ENCODE measurements at places on chromosomes 7 and 10.

- DNase-seq, result no peak
These were observed 93.9 kb downstream of the CCDC3 start for GRCh38 chr10:12907656-12908055.

DNA sequence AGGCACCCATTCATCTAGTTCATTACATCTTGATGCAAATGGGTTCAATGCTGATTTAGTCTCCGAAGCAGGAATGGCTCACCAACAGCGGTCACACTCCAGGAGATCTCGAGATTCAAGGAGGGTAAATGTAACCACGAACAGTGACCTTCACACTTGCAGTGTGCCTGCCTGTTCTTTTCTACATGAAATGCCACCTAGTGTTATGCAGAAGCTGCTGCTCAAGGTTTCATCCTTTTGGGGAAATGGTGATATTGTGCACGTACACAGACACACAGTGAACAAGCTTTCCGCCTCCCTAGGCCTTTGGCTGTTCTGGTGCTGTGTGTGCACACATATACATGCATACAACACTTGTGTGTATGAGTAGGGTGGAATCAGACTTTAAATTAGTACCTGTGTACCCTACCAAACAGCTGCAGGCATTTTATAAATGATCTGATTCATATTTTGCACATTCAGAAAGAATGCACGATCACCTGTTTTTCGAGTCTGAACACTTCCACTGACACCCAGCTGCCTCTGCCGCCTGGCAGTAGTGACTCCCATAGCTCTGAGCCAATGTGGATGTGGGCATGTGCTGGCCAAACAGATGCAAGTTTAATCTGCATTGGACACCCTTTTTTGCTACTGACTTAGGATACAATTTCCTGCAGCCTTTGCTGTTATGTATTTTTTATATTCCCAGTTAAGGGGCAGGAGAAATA, 100.5 kb downstream of the TACC2 start:
- no peak for DNase-seq

DNA sequence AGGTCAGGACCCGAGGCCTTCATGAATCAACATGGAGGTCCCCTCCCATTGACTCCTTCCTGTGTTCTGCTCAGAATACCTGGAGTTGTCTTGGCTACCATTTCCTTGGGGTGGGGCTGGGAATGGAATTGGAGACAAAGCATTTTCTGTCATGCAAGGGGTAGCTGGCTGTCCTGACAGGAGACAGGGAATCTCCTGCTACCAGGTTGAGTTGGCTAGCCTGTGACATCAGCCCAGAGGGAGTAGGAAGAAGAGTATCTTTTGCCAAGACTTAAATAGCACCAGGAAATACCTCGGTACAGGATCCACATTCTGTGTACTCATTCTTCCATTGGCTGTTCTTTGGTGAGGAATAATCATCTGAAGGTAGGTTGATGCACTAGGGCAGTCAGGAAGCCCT, 4.9 kb downstream of the ZDHHC16 start:
- no peak for DNase-seq

DNA sequence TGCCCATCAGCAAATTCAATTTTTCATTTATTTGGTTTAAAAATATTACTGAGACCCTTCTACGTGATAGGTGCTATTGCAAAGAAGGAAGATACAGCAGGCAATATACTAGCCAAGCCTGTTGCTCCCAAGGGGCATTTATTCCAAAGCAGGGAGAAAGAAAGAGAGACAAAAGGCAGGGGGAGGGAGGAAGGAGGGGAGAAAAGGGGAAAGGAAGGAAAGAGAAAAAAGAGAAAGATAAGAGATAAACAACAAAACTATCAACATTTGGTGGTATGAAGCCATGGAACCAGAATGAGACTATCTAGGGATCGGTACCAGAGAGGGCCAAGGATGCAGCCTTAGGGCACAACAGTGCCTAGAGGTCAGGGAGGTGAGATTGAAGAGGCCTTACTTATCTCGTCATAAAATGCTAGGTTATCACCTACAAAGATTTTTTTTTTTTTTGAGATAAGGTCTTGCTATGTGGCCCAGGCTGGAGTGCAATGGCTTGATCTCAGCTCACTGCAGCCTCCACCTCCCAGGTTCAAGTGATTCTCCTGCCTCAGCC, 55.3 kb upstream of the CAPZA2 start:
- DNase-seq, result no peak

- DNase-seq, result no peak
These were observed 317.2 kb downstream of the IPMK start for GRCh38 chr10:57950442-57950974.

DNA sequence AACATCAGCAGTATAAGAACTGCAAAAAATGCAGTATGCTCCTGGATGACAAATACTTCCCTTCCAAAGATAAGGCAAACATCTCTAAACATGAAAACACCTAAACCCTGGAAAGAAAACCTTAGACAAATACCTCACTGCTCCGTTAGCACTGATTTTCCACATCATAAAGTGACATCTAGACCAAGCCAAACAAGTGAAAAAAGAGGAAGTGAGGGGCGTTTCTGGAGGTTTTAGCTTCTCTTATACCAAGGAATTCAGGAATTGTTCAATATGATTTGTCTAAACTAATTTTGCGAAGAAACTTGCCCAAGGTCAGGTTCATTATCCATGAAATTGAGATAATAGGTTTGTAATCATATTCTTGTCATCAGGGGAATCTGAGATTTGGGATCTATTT, 279.7 kb downstream of the ADRA2A start:
- DNase-seq, result no peak

- no peak for DNase-seq
These were observed 79.1 kb downstream of the USP6NL start for GRCh38 chr10:11532306-11532705.

All from body of pancreas (tissue), 4 donors.